ENCODE measurements at places on chromosomes 11 and 22.

GRCh38 chr22:33720166-33720878, 200.0 kb downstream of the LARGE1 start:
- DNase-seq = no peak

DNA sequence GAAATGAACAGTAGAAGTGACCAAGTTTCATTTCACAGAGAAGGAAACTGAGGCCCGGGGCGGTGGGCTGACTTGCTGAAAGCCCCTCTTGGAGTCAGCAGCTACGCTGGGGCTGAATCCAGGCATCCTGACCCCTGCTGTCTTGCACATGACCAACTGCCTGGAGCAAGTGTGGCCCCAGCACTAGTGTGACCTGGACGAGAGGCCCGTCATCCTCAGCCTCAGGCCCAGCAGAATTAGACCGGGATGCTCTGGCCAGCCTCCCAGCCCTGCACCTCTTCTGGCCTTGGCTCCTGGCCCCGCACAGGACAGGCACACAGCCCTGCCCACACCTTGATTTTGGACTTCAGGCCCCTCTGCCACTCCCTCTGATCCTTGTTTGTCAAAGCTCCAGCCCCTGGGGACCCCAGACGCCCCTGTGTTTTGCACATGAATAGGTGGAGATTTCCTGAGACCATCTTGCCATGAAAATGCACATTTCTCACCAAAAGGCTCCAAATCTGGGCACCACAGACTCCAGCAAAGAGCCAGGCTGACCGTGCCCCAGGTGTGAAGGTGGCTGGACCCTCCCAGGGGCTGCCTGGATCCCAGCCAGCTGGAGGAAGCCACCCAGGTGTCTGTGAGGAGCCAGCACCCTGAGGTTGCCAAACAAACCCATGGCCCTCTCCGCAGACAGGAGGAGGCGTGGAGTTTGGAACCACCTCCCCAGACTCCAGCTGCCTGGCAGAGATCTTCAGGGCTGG, 24.9 kb downstream of the FGF4 start:
- no peak for DNase-seq

DNA sequence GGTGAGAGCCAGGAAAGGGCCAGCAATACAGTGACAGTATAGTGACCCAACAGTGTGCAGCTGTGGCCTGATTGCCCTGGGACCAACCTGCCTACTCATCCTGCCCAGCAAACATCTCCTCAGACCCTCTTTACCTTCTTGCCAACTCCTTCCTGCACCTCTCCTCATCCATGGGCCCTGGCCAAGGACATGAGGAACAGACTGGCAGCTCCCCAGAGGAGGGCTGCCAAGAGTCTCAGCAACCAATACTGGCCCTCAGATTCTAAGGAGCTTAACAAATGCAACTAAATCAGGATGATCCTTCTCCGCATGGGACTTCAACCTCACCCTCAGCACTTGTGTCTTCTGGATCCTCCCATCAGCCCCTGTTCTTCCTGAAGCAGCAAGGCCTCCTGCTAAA, 77.0 kb downstream of the RPL27A start:
- DNase-seq = no peak

DNA sequence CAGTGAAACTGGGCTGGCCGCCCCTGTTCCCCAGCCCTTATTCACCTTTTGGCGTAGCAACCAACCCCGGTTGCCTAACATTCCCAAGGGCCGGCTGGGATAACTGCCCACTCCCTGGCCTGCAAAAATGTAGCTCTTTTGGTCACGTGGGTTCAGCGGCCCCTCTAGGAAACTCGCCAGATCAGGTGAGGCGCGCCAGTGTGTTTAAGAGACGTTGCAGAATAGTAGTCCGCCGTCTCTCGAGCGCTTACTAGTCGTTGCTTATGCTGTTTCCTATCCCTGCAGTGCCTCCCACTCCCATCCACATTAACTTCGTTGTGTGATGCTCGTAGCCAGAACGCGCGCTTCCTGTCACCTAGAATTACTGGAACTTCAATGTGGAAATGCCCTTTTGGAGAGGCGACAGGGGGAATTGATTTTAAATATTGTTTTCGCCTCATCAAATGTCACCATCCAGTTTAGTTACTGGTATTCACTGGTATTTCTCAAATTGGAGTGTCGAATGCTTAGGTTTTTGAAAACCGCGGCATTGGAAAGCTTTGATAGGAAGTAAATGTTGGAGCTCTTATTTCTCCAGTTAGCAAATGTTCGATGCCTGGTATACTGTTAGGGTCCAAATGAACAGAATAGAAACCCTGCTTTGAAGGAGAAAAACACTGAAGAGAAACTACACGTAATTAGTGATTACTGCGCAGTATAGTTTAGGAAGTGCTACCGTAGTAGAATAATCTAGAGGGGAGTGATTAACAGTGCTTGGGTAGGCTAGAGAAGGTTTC, 823 bp downstream of the CEP57 start:
- DNase-seq = peak; percentile 34
